Renal cortical epithelial cell (primary cell): ENCODE measurements at places on chromosomes 7 and 10.

DNA sequence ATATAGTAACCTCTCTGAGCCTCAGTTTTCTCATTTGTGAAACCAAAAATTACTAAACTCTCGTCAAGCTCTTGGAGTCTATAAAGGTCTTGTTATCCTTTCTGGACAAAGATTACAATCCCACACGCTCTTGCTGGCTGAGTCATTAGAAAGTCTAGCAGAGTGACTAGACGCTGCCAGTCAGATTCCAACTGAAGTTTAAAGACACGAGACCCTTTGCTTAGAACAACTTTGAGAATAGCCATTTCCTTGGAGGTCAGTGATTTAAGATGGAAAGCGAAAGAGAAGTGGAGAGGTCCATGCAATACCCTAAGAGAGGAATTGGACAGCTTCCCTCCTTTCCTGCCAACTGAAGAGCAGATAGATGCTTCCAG, 119.5 kb downstream of the APBB1IP start:
- peak; percentile 75 for DNase-seq

DNA sequence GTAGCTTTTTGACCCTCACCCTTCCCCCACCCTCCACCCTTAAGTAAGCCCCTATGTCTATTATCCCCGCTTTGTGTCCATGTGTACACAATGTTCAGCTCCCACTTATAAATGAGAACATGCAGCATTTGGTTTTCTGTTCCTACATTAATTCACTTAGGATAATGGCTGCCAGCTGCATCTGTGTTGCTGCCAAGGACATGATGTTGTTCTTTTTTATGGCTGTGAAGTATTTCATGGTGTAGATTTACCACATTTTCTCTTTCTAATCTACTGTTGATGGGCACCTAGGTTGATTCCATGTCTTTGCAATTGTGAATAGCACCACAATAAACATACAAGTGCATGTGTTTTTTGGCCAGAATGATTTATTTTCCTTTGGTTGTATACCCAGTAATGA, 232.2 kb downstream of the CACNA2D1 start:
- DNase-seq = no peak

GRCh38 chr7:16260236-16260728, 161.1 kb downstream of the CRPPA start:
- no peak for DNase-seq

DNA sequence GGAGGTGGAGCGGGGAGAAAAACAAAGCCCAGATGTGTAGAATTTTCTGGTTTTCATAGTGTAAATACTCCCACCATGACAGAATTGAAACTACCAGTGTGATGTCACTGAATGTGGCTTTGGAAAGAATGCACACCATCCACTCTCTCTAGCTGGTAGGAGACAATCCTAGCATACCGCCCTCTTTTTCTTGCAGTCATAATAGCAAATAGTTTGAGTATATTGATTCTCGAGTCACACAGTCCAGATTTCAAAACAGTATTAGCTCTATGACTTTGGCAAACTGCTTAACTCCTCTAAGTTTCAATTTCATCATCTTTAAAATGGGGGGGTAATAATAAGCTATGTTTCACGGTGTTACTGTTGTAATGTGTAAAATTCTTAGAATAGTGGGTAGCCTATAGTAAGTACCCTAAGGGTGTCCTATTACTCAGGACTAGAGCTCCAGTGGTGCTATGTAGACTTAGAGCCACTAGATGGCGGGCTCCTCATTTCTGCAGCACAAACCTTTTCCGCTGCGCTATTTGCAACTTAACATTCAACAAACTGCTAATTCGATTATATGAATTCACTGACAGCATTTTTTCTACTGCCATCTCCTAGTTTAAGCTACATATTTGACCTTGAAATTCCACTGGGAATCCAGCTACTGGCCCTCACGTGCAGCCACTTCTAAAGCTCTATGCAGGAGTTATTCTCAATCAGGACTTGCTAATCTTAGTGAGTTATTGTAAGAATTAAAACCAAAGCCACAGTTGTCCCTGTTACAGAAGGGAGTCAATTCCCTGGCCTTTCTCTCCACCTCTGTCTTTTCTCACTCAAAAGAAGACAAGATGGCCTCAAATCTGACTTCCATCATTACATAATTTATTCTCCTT, 18.7 kb downstream of the TAS2R40 start:
- DNase-seq = peak; percentile 78

DNA sequence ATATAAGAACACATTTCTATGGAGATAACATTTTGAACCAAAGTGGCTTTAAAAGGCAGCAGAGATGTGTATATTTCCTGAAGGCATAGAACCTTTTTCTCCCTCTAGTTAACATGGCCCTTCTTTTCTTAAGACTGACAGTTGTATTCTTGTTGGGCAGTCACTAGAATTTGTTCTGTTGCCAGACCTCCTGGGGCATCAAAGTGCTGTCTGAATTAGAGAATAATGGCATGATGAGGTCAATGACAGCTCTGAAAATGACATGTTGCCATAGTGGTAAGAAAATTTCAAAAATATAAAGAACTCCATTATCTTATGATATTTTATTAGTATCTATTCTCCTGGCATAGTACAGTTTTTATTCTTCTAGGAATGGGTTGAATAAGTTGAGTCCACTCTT, 446.7 kb downstream of the NRG3 start:
- no peak for DNase-seq
